Stimulated activated CD8-positive, alpha-beta memory T cell treated with anti-CD3 and anti-CD28 coated beads, Interleukin-4, amount 100 ng/mL, for 4 hours (primary cell): ENCODE measurements at places on chromosomes 5 and 9.

DNA sequence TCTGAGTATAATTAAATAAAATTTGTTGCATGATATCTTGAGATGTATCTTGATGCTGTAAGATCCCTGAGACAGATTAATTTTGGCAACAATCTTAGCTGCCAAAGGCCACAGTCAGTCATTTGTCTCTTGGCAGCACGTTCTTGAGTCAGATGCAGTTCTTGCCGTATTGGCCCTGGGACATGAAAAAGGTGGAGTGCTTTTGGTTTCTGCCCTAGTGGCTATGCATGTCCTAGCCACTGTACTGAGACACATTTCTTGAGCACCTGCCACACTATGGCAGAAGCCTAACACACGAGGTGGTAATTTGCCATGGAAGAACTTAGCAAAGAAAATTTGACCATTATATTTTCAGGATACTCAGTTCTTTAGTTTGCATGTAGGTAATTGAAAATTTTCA, 45.0 kb upstream of the PHF2 start:
- no peak for DNase-seq

- no peak for DNase-seq
These were observed 26.7 kb upstream of the ALDH1A1 start for GRCh38 chr9:72979405-72980100.

GRCh38 chr9:14746626-14747025, 24.1 kb upstream of the CER1 start:
- DNase-seq, result no peak

DNA sequence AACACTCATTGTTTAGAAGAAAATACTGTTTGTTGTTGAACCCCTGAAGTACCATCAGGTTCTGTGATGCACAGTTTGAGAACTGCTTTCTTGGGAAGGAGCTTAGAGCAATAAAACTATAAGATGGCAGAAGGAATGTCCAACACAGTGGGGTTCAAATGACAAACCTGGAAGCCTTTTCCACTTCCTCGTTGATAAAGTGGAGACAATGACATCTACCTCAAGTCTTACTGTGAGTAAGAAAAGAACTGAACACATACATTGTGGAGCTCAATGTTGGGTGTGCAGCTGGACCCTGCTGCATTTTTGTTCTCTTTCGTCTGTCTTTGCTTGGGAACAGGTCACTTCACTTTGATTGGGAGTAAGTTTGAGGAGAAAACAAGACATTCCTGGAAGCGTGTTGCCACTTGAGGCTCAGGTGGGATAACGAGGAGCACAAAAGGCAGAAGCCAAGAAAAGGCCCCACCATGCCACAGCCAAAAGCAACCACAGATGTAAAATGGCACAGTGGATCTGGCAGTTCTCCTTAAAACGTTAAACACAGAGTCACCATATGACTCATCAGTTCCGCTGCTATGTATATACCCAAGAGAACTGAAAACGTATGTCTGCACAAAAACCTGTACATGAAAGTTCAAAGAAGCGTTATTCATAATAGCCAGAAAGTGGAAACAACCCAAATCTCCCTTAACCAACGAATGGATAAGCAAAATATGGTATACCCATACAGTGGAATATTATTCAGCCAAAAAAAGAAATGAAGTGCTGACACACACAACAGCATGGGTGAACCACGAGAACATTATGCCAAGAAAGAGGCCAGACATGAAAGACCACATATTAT, 42.9 kb upstream of the SUB1 start:
- no peak for DNase-seq

DNA sequence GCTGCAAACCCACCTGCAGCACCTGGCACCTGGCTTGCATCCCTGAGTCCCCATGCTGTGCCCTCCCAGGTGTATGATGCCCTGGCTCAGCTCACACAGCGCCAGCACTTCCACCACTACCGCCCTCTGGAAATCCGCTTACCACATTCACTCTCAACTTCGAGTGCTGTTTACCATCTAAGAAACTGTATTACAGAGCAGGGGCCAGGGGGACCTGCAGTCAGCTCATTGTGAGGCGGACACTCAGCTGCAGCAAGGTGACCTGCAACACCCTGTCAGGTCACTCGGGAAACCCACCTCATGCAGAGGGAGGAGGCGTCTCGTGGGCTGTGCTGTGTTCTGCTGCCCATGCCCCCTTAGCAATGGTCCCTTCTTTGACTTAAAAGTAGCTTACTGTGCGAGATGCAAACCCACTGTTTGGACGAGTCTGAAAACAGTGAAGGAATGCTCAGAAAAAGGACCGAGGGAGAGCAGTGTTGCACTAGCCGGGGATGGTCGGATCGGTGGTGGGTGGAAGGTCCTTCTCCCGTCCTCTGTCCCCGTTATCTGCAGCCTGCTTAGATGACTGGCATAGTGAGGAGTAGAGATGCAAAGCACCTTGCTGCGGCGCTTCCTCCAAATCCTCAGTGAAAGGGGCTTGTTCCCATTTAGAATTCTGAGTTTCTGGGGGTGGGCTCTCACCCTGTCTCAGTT, 55.2 kb upstream of the CTSL start:
- no peak for DNase-seq

DNA sequence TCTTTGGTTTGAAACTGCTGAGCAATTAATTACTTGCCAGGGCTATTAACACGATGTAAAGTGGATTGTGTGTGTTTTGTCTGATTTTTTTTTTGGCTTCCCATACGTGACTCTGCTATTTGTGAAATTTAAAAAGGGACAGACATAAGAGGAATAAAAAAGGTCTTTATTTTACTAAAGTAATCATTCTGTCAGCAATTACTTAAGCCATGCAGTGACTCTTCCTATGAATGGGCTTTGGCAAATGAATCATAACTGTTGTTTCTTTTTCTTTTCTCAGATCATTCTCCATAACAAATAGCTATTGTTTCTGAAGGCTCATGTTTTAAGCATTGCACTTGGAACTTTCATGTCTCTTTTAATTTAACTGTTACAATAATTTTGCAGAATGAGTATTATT, 461.3 kb upstream of the RORB start:
- no peak for DNase-seq

DNA sequence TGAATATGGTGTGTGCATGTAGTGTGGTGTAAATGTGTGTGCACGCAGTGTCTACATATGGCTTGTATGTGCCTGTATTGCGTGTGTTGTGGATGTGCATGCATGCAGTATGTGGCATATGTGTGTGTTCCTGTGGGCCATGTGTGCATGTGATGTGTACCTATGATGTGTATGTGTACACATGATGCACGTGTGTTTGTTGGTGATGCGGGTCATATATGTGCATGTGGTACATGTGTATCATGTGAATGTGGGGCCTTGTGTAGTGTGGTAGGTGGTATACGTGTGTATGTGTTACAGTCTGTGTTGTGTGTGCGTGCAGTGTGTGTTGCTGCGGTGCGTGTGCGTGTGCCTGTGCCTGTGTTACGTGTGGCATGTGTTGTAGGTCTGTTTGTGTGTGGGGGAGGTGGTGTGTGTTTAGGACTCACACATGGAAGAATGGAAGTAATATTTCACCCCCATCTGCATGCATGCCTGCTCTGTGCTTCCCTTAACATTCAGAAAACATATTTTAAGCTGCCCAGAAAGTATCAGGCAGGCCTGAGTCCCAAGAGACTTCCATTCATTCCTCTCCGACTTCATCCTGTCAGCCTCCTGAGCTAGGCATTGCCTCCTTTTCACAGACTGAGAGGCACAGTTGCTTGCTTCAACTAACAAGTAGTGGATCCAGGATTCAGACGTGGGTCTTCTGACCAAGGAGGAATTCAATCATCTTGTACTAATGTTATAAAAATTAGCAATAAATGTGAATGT, 55.4 kb upstream of the RUFY1 start:
- no peak for DNase-seq

- DNase-seq, result no peak
These were observed 39.5 kb upstream of the TNFSF15 start for GRCh38 chr9:114845373-114845772.

DNA sequence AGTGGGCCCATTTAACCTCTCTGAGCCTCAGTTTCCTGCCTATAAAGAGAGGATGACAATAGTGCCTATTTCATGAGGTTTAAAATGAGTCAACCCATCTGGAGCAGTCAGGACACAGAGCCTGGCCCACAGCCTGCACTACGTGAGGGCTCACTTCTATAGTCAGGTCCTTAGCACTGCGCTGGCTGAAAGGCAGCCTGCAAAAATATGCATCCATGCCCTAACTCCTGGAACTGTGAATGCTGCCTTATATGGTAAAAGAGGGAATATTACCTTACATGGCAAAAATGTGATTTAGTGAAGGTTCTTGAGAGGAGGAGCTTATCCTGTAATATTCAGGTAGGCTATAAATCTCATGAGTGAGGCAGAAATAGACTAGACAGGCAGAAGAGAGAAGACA, 98.5 kb downstream of the GABBR2 start:
- DNase-seq, result no peak

DNA sequence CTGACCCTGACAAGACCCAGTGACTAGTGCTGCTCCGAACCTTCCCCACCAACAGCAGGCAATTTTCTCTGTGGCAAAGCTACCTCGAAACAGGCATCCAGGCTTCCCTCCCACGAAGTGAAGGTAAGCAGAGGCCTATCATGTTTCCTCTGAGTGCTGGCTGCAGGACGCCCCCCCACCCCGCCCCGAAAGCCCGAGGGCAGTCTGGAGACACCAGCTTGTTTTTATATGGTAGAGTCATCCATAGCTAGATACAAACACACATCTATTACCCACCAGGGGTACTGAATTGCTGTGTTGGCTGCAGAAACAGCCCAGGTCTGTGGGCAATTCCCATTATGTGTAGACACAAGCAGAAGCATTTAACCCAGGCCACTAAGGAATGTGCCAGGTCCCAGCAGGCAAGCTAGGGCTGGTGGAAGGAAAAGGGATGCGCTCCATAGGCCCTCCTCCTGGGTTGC, 40.4 kb downstream of the LIX1 start:
- no peak for DNase-seq

- DNase-seq, result no peak
These were observed 19.2 kb downstream of the OR2S2 start for GRCh38 chr9:35938474-35939356.

- no peak for DNase-seq
These were observed 4.4 kb upstream of the DIAPH1 start for GRCh38 chr5:141623186-141623585.

DNA sequence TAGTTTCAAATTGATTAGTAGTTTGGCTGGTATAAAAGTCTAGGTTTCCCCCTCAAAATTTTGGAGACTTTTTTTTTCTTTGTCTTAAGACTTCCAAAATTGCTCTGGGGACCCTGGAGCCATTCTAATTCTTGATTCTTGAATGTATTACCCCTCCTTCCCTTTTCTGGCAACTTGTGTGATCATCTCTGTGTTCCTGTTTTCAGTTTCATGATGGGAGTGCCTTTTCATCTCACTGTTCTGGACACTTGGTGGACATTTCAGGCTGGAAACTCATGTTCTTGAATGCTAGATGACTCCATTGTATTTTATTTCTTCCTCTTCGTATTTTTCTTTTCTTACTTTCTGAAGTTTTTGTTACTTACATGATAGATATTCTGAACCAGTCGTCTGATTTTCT, 57.3 kb upstream of the LRRC70 start:
- DNase-seq, result no peak

DNA sequence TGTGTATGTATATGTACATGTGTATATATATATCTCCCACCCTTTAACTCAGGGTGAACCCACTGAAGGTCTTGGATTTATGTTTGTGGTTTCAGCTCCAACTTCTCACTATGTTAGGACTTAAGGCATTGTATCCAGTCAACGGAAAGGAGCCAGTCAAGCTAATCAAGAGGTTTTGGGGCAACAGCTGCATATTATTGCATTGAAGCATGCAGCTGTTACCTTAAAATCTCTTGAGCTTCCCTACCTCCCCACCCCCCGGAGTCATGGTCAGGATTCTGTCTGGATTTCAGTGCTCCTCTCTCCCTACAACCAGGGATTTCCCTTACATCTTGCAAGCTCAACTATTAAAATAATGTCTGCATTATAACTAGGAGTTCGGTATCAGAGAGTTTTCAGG, 399.5 kb downstream of the SPOCK1 start:
- no peak for DNase-seq

DNA sequence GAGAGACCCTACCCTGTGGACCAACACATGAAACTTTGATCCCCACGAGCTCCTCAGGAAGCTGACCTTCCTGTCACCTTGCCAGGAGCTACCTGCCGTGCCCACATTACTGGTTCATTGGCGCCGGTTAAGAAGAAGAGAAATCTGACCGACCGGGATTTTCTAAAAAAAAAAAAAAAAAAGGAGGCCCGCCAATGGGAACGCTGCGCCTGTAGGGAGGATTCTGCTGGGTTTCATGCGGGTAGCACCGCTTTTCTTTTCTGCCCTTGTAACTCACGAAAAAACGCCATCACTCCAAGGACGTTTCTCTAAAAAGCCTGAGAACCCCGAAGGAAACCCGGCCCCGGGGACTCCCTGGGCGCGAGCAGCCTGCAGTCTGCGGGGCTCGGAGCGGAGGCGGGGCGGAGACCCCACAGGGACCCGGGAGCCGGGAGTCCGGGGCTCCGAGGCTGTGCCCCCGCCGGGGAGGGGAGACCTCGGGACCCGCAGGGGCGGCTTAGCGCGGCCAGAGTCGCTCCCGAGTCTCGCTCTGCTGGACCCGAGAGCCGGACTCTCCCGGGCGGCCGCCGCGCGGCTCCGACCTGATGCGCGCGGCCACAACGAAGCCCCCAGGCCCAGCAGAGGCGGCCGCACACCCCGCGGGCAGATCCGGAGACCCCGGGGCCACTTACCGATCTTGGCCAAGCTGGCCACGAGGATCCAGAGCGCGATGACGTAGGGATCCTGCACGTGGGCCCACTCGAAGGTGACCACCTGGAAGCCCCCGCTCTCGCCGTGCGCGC, 617 bp downstream of the SLC9A3 start:
- no peak for DNase-seq

DNA sequence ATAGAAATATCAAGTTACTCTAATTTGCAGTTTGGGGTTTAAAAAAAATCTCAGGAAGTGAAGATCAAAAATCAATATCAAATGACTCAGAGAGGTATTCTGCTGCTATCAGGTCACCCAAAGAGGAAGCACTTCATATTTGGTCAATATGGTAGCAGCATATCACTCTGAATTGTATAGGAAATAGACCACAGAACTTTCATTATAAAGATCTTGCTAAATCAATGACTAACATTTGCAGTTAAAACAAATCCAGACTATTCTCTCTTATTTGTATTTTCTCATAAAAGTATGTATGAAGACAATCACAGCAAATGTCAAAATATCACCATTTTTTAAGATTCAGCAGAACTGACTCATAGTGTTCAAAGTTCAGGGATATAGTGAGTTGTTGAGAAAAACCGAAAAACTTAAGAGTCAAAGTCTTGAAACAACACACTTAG, 105.8 kb upstream of the PCSK1 start:
- no peak for DNase-seq

- DNase-seq, result no peak
These were observed 14.0 kb downstream of the TNC start for GRCh38 chr9:115103746-115104477.

DNA sequence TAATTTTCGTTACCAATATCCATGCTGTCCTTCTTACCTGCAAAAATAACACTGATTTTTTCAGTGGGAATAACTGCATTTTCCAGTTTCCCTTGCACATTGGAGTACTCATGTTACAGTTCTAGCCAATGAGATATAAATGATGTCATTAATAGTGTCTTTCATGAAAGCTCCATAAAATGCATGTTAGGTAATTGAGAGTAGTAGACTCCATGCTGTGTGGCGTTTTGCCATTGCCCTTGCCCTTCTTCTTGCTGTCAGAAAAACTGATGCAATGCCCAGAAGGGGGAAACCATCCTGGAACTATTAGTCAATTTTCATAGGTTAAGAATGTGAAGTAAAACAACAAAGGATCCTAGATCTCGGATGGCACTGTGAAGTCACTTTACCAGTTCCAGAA, 1765.3 kb downstream of the EFNA5 start:
- no peak for DNase-seq
